ENCODE measurements at places on chromosomes 6 and 20.

GRCh38 chr6:50815436-50816114 lies 3.1 kb upstream of the TFAP2B start:
- no peak for DNase-seq

DNA sequence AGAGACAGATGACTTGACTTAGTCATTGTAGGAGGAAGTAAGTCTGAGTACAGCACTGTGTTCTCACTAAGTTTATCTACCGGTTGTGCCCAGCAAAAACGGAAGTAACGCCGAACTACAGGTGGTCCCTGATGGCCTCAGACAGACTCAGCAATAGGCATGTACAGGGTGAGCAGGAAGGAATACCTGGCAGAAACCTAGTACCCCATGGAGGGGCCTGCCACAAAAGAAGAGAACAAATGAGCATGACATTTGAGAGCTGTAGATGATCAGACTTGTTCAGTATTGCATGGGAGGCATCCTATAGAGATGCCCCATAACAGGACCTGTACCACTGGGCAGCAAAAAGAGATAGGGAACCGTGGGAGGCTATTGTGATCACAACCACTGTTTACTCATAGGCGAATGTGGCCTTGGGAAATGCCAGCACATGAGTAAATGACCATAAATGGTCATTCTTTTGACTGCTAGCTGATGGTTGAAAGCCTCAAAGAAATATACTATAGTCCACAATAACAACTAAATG lies 106.4 kb upstream of the TAB2 start:
- DNase-seq = no peak

GRCh38 chr20:17530716-17531664 lies at the start of gene BFSP1:
Gene BFSP1, minus strand, starts transcription at chr20:17531379. Its CDS starts 50 bp downstream, at chr20:17531329.
- DNase-seq = peak; percentile 18

- no peak for DNase-seq
Measured at GRCh38 chr6:118356054-118356453, 192.0 kb upstream of the PLN start.

DNA sequence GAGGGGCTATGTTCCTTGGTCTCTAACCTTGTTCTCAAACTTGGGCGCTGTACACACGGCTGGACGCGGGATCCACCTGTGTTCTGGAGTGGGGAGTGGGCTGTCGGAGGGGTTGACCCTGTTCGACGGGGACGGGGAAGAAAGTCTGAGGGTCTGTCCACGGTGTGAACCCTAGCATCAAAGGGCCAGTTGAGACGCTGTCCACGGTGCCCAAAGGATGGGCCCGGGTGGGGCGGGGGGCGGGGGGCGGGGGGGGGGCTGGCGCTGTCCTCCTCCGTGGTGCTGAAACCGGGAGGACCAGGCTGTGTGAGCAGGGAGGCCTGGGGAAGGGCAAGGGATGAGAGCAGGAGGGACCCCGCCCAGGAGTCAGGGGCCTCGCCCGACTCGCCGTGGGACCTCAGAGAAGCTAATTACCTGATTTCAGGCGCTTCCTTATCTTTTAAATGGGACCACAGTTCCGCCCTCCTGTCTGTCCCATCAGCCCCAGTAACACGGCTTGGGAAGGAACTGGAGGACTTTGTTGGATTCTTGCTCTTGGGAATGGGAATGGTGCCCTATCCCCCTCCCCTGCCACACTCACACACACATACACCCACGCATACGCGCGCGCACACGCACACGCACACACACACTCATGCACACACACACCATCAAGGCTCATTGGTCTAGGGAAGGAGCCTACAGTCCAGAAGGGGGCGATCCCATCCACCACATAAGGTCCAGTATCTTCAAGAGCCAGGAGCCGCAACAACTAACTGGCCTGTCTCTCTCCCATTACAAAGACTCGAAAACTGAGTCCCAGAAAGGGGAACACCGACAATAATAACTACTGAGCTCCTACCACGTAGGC lies 1.0 kb upstream of the VSTM2L start:
- DNase-seq = no peak

- no peak for DNase-seq
Measured at GRCh38 chr20:23178806-23179205, 92.7 kb upstream of the CD93 start.

- DNase-seq = peak; percentile 45
Measured at GRCh38 chr20:38222231-38222922, 38.2 kb downstream of the KIAA1755 start.

DNA sequence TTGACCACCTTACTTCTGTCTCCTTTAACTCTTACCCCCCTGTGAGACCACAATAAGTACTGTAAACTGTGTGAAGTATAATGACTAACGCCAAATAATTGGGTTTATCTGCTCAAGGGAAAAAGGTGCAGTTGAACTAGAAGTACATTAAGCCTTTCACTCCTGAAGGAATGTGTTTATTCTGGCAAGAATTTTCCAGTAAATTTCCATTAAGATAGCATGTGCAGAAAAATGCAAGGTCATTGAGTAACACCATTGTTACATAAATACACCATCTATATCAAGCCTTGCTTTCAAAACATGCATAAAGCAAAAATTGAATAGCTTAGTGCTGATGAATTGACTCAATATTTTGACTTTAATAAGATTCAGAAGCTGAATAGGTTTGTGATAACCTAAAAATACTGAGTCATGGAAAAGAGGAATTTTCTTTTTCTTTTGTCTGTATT lies 65.4 kb downstream of the ARHGAP18 start:
- DNase-seq = no peak

- DNase-seq = no peak
Measured at GRCh38 chr6:83511901-83512681, at the start of gene PRSS35. Gene PRSS35, plus strand, starts transcription at chr6:83512534. Its CDS starts 10,908 bp downstream, at chr6:83523442.

DNA sequence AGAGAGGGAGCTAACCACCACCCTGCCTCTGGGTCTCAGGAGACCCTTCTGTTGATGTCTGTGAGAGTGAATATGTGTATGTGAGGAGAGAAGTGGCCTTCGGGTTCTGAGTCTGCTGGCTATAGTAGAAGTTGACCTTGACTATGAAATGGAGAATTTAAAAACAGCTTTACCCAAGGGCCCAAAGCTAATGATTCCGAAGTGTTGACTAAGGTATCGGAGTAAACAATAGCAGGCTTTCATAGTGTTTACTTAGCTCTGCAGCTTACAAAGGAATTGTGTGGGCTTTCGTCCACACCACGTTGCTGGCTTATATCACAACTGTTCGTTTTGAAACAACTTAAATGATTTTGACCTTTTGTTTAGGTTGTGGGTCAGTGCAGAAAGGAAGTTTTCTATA lies 126.5 kb upstream of the JAG1 start:
- DNase-seq = no peak

GRCh38 chr6:20246125-20246524 lies 33.9 kb upstream of the MBOAT1 start:
- no peak for DNase-seq

DNA sequence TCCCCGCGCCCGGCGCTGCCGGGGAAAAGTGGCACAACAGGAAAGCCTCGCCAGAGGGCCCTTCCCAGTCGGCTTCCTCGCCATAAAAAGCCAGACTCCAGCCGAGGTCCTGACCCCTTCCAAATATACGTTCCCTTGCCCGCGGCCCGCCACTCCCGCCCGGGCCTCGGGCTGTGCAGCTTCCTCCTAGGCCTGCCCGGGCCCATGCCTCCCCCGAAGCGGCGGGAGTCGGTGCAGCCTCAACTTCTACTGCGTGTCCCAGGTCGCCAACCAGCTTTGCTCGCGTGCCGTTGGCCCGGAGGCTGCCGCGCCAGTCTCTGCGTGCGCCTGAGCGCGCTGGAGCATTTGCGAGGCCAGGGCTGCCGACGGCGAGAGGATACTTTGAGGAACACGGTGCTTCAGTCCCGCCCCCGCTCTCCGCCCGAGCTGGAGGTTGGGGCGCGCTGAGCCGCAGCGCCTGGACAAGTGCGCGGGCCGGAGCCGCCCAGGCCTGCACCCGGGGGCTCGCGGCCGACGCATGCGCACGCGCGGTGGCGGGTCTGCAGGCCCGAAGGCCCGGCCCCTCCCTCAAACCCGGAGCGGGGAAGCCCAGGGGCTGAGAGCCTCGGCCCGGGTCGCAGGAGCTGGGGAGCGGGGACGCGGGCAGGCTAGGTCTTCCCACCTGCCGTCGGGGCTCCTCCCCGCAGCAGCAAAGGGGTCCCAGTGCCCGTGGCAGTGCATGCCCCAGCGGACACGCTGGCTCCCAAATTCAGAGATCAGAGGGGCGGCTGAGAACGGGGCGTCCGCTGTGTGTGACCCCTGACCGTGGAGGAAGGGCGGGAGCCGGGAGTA lies 10.2 kb downstream of the FOXC1 start:
- no peak for DNase-seq

DNA sequence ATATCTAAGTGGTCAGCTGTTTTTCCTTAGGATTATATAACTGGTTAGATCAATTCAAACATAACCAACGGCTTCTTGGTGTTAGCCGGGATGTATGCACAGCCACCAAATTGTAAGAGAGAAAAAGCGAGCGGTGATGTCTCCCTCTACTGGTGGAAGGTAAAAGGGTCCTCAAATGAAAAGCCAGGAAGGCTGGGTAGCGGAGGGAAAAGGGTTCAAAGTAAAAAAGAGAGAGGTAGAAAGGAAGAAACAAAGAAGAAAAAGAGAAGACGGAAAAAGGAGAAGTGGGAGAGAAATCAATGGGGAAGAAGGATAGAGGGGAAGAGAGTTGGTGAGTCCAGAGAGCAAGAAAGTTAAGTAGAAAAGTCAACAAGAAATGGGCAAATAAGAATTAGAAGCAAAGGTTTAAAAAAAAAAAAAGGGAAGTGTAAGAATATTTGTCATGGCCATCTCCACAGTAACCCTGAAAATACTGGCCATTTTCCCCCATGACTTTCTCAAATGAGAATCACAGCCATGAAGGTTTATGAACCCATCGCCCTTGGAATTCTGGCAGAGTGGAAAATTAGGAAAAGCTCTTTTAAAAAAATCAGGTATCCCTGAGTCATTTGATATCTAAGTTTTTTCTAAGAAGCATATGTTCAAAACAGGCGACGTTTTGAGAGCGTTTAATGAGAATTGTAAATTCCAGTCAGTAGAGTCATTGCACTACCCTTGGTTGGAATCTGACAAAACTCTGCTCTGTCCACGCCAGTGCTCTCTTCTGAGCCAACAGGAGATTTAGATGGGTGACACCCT lies 155.6 kb upstream of the SNX9 start:
- peak; percentile 38 for DNase-seq

DNA sequence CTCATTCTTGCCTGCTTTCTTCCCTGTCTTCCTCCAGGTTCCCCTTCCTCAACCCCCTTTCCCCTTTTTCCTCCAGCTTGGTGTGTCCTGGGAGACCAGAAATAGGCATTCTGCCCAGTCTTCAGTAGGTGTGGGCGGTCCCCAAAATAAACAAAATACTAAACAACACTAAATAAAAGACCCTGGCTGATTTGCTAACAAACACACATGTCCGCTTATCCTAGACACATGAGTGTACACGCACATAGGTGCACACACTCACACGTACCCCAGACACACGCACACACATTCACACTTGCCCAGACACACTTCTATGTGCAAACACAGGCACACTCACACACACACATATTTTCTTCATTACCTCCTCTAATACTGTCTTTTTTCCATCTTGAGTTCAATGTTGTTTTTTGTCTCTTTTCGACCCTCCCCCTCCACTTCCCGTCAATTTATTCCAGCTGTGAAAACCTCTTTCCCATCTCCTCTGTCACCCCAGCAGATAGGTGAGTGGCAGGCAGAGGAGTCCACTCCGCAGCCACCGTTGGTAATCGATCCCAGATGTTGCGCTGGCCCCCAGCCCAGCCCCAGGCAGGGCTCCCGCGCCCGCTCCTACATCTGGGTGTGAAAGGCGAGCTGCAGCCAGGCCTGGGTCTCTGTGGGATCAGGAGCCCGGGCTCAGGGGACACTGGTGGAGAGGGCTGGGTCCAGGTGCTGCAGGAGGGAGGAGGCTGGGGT lies 56.9 kb upstream of the FOXP4 start:
- no peak for DNase-seq

DNA sequence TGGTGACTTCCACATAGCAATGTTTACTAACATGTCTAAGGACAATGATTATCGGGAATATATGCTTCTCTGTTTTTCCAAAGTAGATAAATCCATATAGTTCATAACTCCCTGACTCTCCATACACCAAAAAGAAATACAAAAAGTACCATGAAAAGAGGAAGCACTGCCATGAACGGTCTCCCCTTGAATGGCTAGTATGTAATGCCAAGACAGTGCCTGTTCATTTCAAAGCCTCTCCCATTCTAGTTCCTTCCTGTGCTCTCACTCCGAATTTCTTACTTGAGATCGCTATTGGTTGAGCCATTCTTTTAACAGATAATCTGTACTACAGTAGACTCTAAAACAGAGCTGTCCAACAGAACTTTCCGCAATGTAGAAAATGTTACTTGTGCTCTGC lies 54.8 kb upstream of the EDN1 start:
- no peak for DNase-seq

DNA sequence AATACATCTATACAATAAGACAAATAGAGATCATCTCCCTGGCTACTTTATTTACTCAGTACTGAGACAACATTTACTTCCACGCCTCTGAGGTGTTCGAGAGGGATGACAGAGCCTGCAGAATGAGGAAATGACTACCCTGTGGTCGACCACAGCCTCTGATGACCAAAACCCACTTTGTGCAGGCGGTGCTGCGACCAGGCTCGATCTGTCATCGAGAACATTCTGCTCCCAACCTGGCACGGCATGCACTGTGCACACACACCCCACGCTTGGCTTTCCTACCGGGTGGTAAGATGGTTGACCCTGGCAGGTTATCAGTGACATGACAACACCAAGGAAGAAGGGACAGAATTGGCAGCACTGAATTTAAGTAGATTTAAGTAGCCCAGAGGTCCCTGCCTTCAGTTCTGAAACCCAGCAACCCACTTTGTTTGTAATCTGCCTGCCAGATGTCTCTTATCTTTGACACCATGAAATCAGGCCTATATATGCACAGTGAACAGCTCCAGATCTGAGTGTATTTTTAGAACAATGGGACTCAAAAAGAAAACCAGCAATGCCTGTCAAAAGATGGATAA lies 42.6 kb downstream of the TTI1 start:
- DNase-seq = peak; percentile 7

DNA sequence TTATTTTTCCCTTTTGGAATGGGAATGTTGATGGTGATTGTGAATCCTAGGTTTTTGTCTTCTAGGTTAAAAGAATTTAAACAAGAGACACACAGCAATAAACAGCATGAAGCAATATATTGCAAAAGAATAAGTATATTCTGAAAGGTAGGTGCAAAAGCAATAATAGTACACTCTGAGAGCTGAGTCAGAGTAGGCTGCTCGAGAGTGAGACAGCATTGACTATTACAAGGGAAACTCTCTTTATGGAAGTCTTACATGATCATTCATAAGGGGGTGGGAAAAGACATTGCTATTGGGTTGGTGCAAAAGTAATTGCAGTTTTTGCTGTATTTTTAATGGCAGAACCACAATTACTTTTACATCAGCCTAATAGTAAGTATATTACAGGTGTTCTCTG lies 25.0 kb downstream of the FBXO5 start:
- DNase-seq = no peak

DNA sequence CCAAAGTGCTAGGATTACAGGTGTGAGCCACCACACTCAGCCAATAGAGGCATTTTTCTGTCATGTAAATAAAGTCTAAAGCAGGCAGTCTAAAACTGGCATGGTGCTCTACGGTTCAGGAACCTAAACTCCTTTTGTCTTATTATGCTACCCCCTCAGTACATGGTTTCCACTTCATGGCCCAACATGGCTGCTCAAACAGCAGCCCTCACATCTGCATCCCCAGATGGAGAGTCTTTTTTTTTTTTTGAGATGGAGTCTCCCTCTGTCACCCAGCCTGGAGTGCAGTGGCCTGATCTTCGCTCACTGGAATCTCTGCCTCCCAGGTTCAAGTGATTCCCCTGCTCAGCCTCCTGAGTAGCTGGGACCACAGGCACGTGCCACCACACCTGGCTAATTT lies 38.3 kb downstream of the SLC52A3 start:
- DNase-seq = no peak
